ENCODE measurements at places on chromosomes 1 and 21.

DNA sequence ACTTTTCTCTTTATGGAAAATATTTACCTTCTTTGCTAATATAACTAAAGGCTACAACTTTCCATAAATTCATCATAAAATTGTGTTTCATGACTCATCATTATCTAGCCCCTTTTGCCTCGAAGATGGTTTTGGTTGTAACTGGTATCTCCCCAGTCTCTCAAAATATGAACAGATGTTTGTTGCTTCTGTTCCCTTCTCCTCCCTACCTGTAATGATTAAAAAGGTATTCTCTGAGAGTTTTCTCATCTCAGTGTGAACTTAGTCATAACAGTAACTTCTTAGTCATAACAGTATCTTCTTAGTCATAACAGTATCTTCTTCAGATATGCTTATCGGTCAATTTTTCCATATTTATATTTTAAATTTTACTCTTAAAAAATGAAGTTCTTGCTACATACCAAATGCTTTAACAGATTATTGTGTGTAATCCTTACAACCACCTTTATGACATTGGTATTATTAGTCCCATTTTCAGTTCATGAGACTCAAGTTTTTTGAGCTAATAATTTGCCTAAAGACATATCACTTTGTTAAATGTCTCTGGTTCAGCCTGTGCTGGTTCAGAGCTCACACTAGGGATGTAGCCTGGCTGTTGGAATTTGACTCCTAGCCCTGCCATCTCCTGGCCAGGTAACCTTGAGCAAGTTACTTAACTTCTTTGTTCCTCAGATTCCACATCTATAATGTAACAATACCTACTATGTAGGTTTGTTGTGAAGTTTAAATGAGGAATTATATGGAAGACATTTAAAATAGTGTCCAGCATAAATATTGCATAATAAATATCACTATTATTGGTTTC lies 32.6 kb downstream of the ATP1B1 start:
- no peak for DNase-seq

GRCh38 chr1:202593845-202594244 lies 116.4 kb downstream of the SYT2 start:
- no peak for DNase-seq

- no peak for DNase-seq
Observed at GRCh38 chr1:4019606-4020331, 119.7 kb upstream of the C1orf174 start.

DNA sequence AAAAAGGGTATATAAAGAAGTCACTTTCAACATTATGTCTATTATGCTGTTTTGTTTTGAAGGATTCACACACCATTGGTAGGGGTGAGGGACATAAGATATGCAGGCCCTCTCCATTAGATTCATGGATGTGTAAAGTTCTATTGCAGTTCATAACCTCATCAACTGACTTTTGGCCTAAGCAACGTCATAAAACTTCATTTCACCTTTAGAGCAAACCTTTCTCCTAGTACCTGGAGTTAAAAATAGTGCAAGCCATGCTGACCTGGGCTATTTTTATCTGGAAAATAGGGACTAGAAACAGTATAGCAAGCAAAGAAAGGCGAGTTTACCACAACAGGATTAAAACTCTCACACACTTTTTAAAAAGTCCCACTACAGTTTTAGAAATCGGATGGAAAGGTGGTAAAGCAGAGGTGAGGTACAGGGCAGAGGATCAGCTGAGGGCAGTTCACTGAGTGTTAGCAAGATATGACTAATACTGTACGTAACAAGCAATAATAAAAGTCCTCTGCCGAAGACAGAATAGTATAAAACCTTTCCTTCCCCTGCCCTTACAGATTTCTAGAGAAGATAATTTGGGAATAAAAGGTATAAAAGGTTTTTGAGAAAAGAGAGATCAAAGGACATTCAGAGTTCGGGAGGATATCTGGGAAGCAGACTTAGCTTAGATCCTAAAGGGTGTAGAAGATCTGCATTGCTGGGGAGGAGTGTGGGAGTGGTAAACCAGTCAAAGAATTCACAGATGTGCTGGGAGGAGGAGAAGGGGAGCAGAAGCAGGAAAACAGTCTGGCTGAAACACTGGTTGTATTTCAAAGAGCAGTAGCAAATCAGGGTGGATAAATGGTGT lies 14.3 kb downstream of the EGLN1 start:
- DNase-seq, result no peak

GRCh38 chr1:89484092-89485038 lies 40.3 kb upstream of the LRRC8B start:
- no peak for DNase-seq

DNA sequence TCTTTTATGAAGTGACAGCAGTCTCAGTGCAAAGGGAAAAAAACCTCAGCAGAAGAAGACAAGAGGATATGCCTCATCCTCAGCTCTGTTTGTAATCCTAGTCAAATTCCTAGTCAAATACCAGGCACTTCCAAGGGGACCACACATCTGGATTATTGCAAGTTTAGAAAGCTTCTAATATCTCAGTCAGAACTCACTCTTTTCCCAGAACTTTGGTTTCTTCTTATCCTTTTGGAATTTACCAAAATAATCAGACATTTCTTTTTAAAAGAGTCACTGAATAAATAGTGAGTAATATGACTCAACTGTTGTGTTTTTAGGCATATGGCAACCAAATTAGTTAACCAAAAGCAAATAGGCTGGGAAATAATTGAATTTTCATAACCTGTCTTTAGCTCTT lies 47.8 kb downstream of the PRRX1 start:
- no peak for DNase-seq

DNA sequence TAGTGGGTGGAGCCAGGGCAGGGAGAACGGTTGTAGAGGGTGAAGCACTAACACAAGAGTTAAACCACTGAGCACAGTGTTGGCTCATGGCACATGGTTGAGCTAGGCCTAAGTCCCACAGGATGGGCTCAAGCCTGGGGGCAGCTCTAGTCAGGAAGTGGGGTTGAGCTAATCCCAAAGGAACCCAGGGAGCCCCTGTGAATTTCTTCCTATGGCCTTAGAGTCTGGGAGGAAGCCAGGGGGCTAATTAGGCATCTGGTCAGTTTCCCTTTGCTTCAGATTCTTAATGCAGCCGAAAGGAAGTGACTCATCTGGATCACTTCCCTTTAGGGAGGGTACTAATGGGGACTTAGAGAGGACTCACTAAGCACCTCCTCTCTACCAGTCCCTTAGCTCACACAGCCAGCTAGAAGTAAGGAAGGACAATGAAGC lies 10.1 kb downstream of the CFAP45 start:
- no peak for DNase-seq

DNA sequence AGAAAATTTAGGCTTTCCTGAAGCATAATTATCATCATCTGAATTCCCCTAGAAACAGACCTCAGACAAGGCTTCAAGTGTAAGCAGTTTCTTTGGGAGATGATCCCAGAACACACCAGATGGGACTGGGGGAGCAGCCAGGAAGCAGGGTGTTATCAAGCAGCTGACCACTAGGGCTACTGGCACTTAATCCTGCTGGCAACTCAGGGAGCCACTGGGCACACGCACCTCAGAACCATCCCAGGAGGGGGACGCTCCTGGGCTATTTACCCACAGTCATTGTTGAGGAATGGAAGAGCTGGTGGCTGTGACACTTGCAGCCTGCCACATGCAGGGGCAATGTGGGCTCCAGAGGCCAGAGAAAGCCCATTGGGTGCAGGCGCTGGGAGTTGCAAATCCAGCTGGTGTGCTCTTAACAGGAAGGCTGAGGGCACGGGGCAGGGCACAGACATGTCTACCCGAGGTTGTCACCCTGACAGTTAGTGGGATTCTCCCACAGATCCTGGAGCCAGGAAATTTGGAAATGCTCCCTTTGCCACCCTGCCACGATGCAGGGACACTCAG lies 15.1 kb upstream of the IL22RA1 start:
- no peak for DNase-seq

DNA sequence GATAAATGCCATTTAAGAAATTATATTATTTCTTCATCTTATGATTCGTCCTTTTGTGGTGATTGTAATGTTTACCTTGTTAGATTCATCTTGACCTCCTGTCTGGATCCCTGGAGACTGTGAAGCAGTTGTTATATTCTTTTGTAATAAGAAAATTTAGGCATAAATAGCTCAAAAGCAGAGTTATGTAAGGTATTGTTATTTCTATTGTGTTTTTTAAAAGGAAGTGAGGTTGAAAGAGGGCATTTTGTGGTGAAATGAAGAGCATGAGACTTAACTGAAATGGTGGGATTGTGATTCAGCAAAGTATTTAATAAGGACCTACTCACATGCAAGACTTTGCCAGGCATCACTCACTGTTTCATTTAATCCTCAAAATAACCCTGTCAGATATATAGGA lies 104.0 kb downstream of the PDE4B start:
- DNase-seq, result no peak

GRCh38 chr1:94686882-94687281 lies 133.3 kb upstream of the SLC44A3 start:
- DNase-seq, result no peak

- DNase-seq, result no peak
Observed at GRCh38 chr1:165050246-165050645, 306.3 kb downstream of the LMX1A start.

DNA sequence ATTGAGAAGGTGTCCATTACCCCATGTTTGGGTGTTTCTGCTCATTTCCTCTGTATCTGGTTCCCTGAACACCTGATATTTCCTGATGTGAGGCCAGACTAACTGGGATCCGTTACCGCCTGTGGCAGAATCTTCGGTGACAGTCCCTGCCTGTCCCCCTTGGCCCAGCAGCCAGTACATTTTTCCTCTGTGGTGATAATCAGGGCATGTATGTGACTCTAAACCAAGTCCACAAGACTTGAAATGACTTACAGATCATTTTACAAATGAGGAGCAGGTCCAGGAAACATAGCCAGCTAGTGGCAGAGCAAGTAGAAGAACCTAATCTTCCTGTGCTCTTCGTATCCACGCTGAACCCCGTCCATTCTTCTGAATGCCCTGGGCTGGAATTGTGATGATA lies 143.5 kb upstream of the IPO9 start:
- no peak for DNase-seq

DNA sequence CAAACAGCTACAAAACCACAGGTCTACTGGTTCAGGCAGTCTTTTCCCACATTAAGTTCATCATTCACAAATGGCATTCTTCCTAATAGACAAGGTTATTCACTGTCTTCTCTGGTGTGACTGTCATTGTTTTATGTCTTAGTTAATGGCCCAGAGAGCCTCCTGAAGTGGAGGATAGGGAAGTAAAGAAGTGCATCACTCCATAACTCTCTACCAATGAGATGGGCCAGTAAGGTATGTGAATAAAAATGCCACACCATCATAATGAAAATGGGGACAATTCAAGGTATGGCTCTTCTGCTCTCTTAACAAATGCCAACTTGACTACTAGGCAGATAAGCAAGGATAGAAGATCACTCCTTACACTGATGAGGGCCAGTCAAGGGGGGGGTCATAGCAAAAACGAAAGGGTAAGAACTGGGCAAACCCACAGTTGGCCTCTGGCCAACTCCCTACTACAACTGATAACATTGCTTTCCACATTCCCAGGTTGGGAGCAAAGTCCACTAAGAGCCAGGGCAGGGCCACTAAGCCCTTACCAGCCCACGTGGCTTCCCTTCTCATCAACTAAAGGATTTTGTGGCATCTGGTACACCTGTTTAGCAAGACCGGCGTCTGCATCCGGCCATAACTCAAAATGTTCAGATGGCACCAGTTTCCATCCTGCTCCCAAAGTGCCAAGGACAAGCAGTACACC lies 10.0 kb downstream of the PABPC4 start:
- no peak for DNase-seq

DNA sequence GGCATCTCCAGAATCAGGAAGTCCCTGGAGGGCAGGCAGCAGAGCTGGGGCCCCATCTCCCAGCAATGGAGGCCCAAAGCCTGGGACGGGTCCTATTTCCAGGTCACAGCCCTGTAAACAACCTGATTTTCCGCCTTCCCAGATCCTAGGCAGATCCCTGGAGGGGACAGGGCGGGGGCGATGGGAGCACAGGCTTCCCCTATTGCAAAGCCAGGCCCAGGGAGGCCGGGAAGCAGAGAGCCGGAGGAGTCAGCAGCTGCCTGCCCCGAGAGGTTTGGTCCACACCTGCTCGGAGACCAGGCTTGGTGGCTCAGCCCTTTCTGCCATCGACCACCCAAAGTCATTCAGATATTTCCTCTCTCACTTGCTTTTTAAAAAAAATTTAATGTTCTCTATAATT lies 29.2 kb downstream of the CASZ1 start:
- no peak for DNase-seq

DNA sequence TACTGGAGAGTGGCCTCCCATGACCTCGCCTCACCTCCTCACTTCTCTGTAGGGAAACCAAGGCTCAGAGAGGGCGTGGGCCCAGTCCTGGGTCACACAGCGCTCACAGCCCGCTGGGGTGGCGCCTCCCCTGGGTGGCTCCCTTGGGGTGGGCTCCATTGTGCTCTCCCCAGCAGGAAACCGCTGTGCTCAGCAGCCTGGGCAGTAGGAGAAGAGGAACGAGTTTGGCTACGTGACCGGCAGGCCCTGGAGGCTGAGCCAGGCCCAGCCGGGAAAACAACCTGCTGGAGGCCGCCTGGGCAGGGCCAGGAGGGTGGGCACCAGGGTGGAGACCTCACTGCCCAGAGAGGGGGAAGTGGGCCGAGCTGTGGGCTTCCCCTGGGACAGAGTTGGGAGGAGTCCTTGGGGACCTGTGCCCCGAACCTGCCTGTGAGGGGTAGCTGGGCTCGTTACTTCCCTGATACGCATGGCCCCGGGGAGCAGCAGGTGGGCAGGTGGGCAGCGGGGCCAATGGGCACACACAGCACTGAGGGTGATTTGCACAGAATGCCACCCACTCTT lies 15.0 kb upstream of the FAM131C start:
- no peak for DNase-seq

DNA sequence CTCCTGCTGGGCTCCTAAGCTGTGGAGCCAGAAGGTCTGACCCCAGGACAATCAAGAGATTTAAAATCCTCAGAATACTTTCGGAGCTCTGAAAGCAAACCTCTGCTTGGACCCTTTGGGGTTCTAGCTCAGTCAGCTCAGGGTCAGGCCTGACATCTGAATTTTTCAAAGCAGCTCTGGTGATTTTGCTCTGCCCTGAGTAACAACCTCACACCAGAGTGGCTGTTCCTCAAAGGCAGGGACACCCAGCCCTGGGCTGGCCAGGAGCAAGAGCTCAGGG lies 11.9 kb downstream of the SLC1A7 start:
- no peak for DNase-seq

GRCh38 chr1:232463225-232463624 lies 166.7 kb downstream of the SIPA1L2 start:
- DNase-seq, result no peak

GRCh38 chr21:44876849-44877575 lies 3.5 kb upstream of the PTTG1IP start:
- DNase-seq, result no peak

Measured in NCI-H1930 (cell line).